ENCODE measurements at places on chromosomes 13 and 19.

DNA sequence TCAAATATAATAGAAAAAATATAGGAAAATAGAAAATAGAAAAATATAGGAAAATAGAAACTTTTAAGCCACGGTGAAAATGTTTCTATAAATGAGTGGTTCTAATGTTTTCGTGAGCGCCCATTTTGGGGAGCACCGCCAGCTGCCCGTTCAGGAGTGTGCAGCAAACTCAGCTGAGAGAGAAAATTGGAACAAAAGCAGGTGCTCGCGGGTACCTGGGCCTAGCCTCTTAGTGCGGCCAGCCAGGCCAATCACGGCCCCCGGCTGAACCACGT is 204 bp upstream of the PDX1 start:
- DNase-seq = no peak

- DNase-seq = no peak
Measured at GRCh38 chr19:3013263-3013725, 15.8 kb downstream of the TLE2 start.

DNA sequence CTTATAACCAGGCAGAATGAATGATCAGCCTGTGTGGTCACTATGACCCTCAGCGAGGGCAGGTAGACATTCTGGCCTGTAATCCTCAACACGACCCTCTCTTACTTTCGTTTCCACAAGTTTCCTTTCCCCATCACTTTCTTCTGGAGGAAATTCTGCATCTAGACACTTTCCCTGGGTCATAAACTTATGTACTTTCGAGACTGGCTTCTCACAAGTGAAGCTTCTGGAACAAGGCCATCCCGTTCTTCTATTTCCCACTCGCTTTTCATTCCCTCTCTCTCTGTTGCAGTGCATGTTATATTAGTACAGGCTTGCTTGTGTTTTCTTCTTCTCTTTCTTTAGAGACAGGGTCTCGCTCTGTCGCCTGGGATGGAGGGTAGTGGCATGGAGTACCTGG is 23.1 kb upstream of the KL start:
- DNase-seq = no peak

DNA sequence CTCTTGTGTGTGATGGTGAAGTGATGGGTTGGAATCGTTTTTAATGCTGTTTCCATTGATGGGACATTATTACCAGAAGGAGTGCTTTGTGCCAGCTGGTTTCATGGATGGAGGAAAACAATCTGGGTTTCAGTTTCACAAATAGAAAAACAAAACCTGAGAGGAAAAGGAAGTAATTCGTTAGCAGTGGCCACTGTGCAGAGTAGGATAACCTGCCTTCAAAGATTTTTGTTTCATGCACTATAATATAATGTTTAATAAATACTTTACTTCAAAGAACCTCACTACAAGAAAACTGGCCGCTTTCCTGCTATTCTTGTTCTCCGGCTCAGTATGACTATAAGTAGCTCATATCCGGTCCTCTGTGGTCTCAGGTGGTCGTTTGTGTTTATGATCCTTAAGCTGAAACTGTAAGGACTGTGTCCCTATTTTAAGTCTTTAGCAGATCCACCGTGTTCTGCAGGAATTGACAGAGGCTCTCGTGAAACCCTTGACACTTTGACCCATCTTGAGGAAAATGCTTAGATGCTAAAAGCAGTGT is 104.7 kb downstream of the GGACT start:
- DNase-seq = no peak

DNA sequence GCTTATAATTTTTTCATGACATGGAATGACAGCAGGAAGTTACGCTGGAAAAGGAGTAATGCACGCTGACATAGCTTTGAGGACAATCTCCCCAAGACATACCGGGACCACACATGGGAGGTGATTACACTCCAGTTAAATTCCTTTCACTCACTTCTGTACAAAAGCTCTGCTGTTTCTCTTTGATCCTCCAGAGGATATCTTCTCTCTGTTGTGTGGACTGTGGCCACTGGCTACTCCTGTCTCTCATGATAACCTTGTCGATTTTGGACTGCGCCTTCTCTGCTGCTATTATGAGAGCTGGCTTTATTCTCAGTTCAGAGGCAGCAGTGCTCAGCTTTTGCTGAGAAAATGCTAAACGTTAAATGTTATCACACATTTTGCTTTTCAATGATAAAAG is 464.6 kb downstream of the FGF9 start:
- no peak for DNase-seq

- peak; percentile 39 for DNase-seq
Measured at GRCh38 chr13:51804295-51805172, 571 bp upstream of the DHRS12 start.

- DNase-seq = no peak
Measured at GRCh38 chr13:25171170-25171516, 945 bp downstream of the AMER2 start.

- no peak for DNase-seq
Measured at GRCh38 chr19:52891336-52891735, 6.1 kb downstream of the ZNF320 start.

- no peak for DNase-seq
Measured at GRCh38 chr19:52034051-52034728, 6.0 kb upstream of the ZNF614 start.

DNA sequence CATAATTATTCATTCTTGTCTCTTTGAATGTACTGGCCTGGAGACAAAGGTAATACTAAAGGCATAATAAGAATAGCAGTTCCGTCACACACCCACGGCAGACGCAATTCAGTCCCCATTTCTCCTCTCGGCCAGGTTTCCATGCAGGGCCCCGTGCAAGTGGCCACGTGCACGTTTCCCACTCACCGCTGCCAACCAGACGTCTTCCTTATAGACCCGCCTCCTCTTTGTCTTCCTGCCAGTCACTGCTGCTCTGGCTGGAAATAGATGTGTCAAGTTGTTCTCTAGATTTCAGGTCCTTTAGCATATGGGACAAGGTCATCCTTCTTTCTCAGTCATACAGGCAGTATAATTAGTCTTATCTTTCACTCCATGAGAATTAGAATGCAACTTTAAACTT is 204.3 kb downstream of the SUCLA2 start:
- DNase-seq = no peak

- no peak for DNase-seq
Measured at GRCh38 chr13:44273991-44274770, 99.4 kb upstream of the SERP2 start.

- DNase-seq = no peak
Measured at GRCh38 chr19:54478677-54479266, 5.7 kb upstream of the CDC42EP5 start.

GRCh38 chr13:104943331-104943730 is 1592.1 kb downstream of the EFNB2 start:
- no peak for DNase-seq

DNA sequence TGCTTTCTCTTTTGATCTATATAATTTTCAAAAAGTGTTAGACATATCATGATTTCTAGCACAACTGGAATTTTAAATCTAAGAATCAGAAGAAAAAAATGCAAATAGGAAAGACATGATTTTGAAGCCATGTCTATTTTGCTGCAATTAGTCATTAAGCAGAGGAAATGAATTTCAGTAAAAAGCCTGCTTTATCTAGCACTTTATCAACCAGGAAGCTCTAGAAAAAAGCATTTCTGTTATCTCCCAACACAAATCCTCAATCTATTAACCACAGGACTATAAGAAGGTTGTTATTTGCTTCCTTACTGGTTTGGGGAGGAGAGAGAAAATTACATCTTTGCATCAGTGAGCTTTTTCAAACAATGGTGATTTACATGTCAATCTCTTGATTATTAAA is 716.7 kb downstream of the DIAPH3 start:
- DNase-seq = no peak

- DNase-seq = no peak
Measured at GRCh38 chr13:76499891-76500290, 386.3 kb downstream of the KCTD12 start.

GRCh38 chr19:29154163-29154562 is 58.8 kb downstream of the UQCRFS1 start:
- no peak for DNase-seq

DNA sequence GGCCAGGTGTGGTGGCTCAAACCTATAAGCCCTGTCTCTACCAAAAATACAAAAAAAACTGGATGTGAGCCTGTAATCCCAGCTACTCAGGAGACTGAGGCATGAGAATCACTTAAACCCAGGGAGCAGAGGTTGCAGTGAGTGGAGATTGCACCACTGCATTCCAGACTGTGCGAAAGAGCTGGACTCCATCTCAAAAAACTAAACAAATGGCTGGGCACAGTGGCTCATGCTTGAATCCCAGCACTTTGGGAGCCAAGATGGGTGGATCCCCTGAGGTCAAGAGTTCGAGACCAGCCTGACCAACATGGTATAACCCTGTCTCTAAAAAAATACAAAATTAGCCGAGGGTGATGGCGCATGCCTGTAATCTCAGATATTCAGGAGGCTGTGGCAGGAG is 34.9 kb upstream of the ZNF83 start:
- no peak for DNase-seq

DNA sequence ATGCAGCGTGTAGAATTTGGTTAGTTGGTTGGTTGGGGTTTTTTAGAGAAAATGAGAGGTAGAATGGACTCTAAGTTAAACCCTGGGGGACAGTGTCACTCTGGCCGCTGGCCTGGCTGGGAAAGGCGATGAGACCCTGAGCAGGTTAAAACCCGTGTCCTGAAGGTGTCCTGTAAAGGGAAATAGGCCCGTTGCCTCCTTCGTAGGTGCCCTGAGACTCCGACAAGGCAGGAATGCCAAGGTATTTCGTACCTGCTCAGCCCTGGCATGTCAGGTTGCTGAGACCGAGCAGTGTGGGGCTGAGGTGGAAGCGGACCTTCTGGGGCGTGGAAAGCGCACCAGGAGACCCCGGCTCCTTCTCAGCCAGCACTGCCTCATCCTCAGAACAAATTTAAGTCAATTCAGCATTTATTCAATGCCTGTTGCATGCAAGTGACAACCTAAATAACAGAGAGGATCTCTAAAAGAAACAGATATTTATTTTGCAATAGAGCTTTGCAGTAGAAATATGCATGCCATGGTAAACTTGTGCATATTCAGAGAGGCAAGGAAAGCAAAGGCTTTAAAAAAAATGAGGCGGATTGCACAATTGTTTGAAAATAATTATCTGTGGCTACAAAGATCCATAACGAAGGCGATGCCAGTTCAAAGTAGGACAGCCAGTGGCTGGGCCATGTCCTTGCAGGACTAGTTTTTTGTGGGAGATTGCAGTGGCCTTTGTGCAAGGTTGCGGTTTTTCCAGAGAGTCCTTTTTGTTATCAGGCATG is 1.4 kb upstream of the RAB20 start:
- DNase-seq = no peak

DNA sequence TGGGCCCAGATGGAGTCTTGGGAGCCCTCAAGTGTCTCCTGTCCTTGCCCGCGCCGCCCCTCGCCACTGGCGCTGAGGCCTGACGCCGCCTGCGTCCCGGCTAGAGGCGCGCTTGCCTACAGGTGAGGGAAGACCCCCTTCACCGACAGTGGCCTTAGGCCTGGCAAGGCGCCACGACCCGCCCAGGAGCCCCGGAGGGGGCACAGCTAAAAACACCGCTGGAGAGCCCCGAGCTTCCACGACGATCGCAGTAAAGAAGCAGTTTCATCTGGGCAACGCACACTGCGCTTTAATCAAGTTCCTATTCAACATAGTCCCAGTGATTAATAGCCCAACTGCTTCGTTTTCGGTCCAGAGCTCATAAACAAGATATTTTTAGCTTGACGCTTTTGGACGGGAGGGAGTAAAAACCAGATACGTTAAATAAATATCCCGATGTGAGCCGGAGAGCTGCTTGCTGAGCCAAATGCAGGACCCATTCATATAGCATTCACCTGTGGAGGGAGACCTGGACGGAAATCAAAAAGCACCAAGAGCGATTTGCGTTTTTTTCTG is 1.5 kb upstream of the CEBPA start:
- no peak for DNase-seq

GRCh38 chr19:2524840-2525723 is 49.2 kb downstream of the GADD45B start:
- no peak for DNase-seq

DNA sequence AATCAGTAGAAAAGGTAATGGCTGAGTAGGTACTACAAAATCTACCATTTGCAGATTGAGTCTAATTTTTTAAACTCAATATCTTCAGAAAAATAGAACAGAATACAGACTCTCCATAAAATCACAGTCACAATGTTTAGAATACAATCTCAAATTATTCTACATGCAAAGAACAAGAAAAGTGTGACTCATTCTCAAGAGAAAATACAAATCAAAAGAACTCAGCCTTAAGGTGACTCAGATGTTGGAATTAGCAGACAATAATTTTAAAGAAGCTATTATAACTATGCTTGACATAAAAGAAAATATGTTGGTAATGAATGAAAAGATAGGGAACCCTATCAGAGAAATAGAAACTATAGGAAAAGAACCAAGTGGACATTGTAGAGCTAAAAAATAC is 78.9 kb downstream of the RXFP2 start:
- DNase-seq = no peak

DNA sequence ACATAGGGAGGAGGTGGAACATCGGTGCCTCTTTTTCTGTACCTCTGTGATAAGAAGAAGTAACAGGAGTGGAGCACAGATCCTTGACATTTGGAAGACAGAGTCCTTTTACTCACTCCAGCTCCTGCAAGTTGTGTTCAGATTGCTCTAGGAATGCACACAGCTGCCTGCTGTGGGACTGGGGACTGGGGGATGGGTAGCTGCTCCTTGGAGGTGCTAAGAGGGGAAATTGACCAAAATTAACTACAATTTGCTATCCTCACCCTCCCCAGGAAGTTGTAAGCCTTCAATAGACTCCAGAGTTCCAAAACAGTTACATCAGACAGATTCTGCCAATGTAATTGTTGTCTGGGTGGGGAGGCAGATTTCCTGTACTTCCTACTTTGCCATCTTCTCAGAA is 317.9 kb downstream of the MTUS2 start:
- no peak for DNase-seq

DNA sequence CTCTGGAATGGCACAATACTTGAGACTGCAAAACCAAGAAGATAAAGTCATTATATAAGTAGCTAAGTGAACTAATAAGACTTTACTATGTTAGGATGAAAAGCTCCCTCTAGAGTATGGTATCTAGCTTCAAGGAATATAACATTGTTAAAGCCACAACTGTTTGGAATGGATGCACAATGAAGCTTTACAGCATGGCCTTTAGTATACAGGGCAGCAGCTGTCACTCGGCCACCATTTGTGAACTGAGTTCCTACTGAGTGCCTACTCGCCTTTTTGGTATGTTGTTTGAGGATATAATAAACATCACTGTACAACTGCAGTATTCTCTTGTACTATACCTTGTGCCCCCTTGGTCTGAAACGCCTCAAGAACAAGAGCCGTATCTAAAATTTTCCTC is 6.8 kb downstream of the ALG5 start:
- no peak for DNase-seq

Measured in stimulated activated CD4-positive, alpha-beta T cell treated with anti-CD3 and anti-CD28 coated beads, Interleukin-1b, Interleukin-23, amount 100 ng/mL, for 4 hours (primary cell).